ENCODE measurements at places on chromosomes 6 and 20. TPM values are rescaled to one million over a fixed set of nuclear protein-coding genes. Genes with fewer than 3 reads are reported as not detected.

PRL gene
- not detected for total RNA-seq

UNC93A gene
- total RNA-seq = not detected

BPIFB1 gene
- total RNA-seq = not detected

- H3K4me3 ChIP-seq = no peak overlapping the region
- H3K27ac ChIP-seq = no peak overlapping the region
- DNase-seq = no peak
- H3K4me1 ChIP-seq = no peaks in the 10 kb centered on the region
These were observed 10.4 kb upstream of the NOL7 start for GRCh38 chr6:13604546-13605416.

DNA sequence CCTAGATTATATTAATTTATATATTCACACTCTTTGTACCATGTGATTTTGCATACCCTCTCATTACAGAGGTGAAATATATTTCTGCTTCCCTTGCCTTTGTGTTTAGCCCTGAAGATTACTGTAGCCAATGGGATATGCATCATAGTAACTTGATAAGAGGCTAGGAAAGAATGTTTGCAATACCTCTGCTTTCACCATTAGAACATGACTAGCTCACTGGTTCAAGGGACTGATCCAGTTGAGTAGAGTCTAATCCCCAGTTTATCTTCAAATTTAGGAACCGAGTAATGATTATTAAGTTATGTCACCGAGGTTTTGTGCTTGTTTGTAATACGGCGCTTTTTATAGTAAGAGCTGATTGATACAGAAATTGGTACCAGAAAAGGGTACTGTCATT, 552.6 kb upstream of the GJE1 start:
- no peak for DNase-seq
- no peaks in the 10 kb centered on the region for H3K36me3 ChIP-seq
- no peak overlapping the region for H3K27ac ChIP-seq
- H3K4me3 ChIP-seq = no peak overlapping the region
- H3K4me1 ChIP-seq = no peaks in the 10 kb centered on the region

DNA sequence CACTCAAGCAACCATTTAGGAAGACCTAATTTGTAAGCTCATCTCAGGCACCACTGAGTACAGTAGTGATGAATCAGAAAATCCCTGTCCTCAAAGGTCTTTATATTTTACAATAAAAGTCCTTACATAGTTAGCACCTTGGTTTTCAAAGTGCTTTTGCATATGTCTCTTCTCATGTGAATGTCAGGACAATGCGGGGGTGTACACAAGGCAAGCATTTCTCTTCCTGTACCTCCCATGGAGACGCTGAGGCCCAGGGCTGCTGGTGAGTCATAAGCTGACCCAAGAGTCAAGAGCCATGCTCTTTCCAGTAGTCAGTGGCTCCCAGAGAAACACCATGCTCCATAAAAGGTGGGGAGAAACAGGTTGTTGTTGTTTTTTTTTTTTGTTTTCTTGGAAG, 174.0 kb downstream of the GJA10 start:
- H3K36me3 ChIP-seq = no peaks in the 10 kb centered on the region
- H3K27me3 ChIP-seq = no peaks in the 10 kb centered on the region
- no peak for DNase-seq
- H3K4me1 ChIP-seq = peaks cover 5% of the 10 kb centered on the region

OTOR gene
- total RNA-seq = not detected

All from spleen (tissue), 13 donors.